ENCODE measurements at places on chromosomes 2 and 18.

- no peak for DNase-seq
Observed at GRCh38 chr18:10449396-10449795, 5.0 kb upstream of the APCDD1 start.

DNA sequence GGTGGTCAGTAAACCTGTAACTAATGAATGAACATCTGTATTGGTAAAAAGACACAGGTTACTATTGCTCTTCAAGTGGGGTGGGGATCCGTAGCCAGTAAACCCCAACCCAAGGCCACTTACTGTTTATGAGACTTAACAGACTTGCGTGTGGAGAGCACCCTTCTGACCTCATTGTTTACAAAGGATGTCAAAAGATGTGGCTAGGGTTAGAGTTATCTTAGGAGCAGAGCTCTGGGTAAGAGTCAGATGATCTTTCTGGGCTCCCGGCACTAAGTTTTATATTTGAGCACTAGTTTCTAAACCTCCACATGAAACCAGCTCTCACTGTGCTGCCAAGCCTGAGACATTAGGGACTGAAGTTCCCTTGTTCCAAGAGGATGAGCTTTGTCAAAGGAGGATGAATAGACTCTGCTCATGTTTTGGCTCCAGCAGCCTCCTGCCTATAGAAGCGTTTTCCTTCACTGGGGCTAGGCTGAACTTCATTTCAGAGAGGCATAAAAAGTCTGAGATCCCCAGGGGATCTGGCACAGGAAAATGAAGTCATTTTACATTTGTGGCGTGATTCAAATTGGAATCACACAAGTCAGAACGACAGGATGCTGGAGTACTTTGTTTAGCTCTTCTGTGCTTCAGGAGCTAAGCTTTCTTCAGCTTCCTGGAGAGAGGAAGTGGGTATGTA lies 403.1 kb upstream of the TRIB2 start:
- no peak for DNase-seq

DNA sequence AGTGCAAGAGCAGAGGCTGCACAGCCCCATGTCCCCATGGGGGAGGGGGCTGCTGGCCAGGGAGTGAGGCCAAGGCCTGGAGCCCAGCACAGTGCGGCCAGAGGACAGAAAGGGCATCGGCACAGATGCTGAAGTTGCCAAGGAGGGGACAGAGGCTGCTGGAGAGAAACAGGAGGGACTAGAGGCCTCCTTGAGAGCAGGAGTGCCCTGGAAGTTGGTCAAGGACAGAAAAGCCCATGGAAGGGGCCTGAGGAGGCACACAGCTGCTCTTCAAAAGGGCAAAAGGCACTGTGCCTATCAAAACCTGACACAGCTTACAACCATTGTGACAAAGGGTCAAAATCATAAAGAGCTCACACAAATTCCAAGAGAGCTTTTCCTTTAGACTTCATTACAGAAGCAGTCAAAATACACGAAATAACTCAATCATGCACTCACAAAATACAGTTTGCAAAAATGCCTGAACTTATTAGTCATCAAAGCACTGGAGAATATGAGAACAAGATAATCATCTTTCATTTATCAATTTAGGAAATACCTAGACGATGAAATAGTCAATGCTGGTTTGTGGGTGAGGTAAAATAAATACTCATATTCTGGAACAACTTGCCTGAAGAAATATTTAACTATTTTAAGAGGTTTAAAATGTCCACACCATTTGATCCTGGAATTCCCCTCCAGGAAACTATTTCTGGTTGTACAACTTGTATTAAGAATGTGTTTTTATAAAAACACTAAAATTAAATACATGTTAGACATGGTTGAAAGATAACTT lies 79.6 kb downstream of the USP40 start:
- no peak for DNase-seq

- no peak for DNase-seq
Observed at GRCh38 chr2:120760446-120761135, 24.9 kb downstream of the GLI2 start.

DNA sequence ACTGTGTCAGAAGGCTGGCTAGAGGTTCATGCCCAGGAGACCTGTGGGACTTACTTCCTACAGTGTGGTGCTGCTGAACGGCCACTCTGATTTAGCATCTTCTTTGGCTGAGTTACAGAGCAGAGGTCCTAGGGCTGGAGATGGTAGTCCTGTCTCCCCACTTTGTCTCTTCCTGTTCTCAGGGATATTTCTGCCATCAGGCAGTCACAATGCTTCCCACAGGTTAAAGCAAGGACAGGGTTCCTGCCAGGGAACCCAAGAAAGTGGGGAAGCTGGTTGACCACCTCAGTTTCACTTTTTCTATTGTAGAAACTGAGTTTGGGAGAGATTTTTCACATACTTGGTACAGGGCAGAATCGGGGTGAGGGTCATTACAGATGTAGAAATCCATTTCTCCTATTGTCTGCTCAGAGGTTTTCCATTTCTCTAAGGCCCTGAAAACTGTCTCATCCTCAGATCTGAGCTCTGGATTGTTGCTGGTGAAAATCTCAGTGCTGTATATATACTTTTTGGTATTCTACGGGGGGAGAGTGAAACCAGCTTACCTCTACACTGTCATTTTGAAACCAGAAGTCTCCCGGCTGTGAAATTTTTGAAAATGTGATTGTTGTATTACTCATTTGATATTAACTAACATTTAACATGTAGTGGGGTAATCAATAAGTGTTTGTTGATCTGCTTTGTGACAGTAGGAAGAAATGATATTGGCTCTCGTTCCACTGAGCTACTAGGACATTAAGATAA lies 37.0 kb upstream of the MEP1B start:
- DNase-seq: no peak

GRCh38 chr18:74410441-74410992 lies 46.6 kb downstream of the DIPK1C start:
- no peak for DNase-seq

DNA sequence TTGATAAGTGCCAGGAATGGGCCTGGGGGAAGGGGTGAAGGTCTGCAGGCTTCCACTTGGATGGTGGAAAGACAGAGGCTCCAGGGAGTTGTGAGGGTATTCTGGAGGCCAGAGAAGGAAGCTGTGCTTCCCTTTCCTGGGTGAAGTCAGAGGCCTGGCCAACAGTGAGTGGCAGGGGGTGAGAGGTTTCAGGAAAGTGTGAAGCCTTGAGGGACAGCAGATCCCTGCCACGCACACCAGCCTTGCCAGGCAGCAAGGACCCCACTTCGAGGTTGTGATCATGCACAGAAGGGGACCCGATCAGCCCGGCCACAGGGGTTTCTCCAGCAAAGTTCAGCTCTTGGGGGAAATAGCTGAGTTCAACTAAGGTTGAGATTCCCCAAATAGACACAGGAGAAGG lies 66.5 kb downstream of the SMAD7 start:
- DNase-seq: no peak

- no peak for DNase-seq
Observed at GRCh38 chr2:154495455-154495868, 203.0 kb upstream of the KCNJ3 start.

DNA sequence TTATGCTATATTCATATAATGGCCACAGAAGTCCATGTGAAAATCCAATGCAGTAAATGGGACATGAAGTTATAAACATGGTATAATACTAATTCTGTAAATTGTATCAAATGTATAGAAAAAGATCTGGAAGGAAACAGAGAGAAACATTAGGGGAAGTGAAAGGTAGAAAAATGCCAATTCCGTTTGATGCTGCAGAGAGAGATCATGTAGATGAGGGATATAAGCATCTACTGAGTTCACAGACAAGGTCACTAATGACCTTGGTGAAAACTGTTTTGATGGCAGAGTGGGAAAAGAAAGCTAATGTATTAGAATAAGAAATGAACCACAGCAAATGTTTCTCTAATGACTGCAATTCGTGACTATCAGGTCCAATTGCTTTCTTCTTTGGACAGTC lies 56.0 kb downstream of the BARD1 start:
- DNase-seq: no peak

DNA sequence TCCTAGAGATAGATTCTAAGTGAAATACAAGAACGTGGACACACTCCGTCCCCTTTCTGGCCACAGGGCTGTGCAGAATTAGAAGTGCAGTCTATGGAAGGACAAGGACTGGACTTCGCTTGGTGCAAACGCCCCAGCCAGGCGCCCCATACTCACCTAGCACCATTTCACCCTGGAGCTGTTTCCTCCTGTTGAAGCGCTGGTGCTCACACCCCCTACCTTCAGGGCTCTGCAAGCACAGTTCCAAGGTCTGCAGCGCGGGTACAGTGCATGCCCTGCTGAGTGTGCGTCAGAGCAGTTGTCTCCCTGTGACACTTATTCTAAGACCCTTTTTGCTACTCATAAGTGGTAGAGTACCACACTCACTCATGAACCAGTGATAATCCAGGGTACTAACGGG lies 3.0 kb downstream of the HPCAL1 start:
- no peak for DNase-seq

GRCh38 chr2:102788885-102789260 lies 27.0 kb downstream of the TMEM182 start:
- DNase-seq: peak; percentile 39

DNA sequence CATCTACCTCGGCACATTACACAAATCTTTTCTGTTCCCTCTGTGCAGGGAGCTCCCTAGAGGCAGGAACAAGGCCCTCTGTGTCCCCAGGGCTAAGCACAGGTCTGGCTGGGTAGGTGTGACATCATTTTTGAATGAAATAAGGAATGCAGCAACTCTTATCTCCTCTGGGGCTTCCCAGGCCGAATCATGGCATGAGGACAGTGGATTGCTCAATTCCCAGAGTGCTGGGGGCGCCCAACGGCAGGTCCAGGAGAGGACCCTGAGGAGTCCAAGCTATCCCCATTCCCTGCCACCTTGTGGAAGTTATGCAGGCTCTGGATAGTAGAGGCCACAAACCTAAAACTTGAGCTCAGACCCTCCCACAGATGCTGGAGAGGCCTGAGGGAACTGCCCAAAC lies 158.0 kb upstream of the RAB6C start:
- no peak for DNase-seq

DNA sequence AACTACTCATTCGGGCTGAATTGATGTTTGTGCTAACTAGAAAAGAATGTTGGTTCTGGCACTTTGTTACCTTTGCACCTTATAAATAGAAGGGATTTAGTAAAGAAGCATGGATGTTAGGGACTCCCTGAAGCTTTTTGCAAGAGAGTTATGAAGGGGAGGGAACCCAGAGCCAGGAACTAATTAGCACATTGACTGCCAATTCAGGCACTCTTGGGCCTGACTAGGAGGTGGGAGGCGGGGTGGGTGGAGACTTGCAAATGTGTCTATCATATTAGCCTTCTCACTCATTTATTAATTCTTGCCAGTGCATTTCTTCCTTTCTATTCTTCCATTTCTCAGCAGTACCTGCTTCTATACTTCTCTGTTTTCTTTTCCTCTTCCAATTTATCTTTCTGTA lies 1022.4 kb downstream of the TMEM182 start:
- no peak for DNase-seq

- no peak for DNase-seq
Observed at GRCh38 chr2:7400628-7401027, 483.4 kb downstream of the RNF144A start.

- no peak for DNase-seq
Observed at GRCh38 chr18:79930020-79930642, 21.3 kb downstream of the SLC66A2 start.

DNA sequence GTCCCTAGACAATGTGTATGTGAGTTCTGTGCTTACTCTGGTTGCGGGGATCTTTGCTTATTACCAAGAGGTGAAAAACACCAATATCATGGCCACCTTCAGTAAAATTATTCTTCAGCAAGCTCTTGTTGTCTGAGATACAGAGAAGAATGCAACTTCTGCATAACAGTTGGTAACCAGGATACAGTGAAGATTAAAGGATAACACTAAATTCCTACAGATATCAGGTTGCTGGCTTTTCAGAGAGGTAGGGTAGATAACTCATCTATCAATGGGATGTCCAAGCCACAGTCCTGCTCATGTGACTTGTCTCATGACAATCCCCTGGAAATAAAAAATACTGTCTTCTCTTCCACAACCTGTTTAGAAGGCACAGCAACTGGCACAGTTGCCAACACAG lies 308.5 kb downstream of the TNS1 start:
- no peak for DNase-seq

DNA sequence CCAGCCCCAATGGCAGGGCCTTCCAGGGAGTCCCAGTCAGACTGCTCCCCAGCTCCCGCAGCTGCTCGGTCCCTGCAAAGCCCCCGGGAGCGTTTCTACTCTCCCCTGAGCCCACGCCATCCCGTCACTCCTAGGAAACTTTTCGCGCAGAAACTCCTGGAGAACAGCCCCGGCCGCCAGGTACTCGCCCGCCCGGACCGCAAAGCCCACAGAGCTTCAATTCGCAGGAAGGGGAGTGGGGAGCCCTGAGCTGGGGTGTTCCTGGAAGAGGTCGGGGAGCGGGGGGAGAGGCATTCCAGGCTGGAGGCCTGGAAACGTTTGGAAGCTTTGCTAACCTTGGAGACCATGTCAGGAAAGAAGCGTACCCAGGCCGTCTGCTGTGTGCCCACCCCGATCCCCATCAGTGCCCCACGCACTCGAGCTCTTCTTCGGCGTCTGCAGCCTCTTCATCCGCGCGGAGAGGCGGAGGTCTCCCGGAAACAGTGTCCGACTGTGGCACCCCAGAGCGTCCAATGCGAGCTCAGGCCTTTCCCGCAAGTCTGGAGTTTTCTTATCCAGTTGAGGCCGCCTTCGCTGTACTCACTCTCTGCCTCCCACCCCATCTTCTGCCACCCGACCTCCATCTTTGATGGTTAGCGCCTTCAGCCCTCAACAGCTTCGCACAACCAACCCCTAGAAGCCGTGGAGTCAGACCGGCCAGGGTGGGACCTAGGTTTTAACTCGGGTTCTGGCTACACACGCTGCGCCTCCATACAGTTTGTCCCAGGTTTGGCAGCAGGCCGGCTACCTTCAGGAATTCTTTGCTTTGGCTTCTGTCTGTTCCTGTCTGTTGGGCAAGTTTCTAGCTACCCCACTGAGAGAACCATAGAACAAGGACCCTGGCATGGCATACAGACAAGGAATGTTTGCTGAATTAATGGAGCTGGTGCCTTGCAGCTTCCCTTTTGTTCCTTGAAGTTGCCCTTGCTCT lies 3.7 kb downstream of the PCGF1 start:
- no peak for DNase-seq

- no peak for DNase-seq
Observed at GRCh38 chr2:105864262-105864661, 119.5 kb downstream of the NCK2 start.

GRCh38 chr2:160169471-160169870 lies 30.6 kb downstream of the ITGB6 start:
- no peak for DNase-seq

DNA sequence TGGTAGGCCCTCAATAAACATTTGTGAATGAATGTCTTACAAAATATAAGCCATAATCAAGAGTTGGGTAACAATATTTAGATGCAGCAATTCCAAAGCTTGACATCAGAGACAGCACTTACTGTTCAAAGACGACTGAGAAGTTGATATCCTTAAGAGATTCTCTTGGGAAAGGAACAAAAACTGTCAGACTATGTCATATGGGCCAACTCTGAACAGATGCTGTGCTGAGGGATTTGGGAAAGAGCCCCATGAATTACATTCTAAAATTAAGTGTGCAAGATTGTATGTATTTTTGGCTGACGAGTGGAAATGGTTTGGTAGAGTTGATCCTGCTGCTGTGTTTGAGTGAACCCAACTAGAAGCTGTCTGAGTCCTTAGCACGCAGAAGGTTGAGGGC lies 250.7 kb upstream of the LINC00305 start:
- DNase-seq: no peak
